Activated CD8-positive, alpha-beta memory T cell treated with anti-CD3 and anti-CD28 coated beads for 4 hours (primary cell): ENCODE measurements at places on chromosomes 3 and 15.
A peak's percentile ranks its signal among the peaks of the same experiment; 100 is the strongest.

GRCh38 chr3:177802151-177802900 lies 605.0 kb upstream of the TBL1XR1 start:
- no peak for DNase-seq

DNA sequence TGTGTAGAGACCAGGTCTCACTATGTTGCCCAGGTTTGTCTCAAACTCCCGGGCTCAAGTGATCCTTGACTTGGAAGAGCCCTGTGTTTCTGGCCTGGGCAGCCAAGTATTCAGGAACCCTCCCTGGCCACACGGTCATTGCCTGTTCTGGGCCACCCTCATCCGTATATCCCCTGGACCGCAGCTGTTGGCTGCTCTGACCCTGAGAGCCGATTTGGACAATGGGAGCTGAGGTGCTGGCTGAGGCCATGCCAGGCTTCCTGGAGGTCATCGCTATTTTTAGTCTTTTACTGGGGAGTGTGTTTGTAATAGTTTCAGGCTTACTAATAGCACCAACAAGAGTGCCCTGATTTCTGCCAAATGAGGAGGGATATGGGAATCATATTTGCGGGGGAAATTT lies 60.7 kb downstream of the ADAMTS7 start:
- no peak for DNase-seq

- no peak for DNase-seq
Measured at GRCh38 chr3:9013782-9014563, 50.7 kb upstream of the RAD18 start.

GRCh38 chr15:89206908-89207331 lies 14.5 kb downstream of the RLBP1 start:
- DNase-seq: peak; percentile 43

DNA sequence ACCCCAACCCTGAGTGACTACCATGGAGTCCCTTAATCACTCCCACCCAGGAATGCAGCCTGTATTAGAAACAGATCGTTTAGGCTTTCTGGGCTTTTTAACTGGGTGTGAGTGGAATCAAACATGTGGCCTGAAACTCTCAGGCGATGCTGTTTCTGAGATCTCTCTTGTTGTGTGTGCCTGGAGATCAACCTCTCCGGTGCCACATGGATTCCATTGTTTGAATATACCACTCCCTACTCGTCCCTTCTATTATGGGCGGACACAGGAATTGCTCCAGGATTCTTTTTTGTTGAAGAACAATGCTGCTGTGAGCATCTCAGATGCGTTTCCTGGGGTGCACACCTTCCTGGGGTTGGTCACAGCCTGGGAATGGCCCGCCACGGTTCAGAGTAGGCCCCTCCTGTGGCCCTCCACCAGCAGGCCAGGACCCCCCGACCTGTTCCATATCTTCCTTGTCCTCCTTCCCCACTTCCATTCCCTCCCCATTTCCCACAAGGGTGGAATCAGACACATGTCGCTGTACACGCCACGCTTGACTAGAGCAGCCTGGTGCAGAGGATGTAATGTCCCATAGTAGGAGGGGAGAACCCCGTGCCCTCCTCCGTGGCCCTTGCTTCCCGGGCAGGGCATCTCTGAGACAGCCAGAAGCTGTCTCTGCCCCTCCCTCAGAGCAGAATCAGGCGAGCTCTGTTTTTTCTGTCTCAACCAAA lies 36.4 kb upstream of the PRR23E start:
- DNase-seq: no peak

DNA sequence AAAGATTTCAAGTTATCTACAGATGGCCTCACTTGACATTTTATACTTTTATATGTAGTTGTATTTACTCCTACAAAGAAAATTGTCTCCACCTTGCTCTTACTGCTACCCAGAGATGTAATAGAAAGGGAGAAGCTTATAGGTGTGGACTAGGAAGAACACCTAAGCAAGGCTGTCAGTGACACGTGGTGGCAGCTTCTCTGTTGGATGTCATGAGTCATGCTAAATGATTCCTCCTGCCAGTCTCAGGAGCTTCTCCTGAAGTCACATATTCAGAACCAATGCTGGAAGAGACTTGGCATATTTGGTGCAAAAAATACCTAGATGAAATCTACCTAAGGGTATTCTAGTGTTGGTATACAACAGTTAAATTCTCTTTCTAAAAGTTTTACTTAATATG lies 184.7 kb downstream of the LRRC3B start:
- DNase-seq: no peak
